ENCODE measurements at places on chromosomes 4 and X.
A peak's percentile ranks its signal among the peaks of the same experiment; 100 is the strongest.

DNA sequence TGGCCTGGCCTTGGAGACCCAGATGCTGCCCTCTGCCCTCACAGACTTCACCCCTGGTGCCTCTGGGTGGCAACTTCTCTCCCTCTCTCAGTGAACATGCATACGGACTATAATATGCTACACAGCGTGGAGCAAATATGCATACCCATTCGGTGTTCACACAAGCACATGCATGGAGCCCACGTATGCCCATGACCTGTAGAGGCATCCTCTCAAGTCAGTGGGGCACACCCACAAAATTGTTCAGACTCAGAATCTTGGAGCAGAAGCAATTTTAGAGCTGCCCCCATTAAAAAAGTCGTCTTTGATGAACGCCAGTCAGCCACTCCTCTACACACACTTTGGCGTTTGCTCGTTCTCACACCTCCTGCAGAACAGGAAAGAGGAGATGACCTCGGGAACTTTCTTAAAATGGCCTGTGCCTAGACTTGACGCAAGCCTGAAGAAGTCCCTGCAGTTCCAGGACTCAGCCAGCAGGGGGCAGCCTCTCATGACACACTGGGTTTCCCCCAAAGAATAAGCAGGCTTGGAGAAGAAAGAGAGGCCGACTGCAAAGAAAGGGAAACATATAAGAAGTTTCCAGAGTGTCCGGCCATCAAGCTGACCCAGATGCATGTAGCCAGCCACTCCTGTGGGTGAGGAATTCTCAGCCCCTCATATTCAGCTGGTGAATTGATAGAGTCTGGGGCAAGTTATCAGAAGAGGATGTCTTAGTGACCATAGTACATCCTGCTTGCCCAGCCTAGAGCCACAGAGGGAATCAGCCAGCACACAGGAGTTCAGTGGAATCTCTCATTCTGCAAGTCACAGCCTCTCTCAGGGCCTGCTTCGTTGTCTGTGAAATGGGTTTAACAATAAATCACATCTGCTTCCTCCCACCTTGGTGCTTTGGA lies 17.3 kb downstream of the APLN start:
- peak; percentile 64 for DNase-seq

DNA sequence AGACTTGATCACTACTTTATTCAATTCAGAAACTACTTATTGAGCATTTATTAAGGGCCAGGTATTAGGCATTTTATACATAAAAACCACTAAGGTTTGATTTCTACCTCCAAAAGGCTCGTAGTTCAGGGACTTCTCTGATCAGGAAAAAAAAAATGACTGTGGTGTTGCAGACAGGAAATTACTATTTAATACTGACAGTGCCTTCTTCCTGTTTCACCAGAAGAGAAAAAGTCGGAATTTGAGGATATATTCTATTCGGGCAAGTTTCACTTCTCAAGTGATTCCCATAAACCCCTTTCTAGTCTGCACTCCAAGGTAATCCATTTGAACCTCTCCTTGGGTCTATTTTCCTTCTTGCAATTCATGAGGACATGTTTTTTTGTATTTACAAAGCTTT lies 15.3 kb upstream of the TASL start:
- DNase-seq = no peak

DNA sequence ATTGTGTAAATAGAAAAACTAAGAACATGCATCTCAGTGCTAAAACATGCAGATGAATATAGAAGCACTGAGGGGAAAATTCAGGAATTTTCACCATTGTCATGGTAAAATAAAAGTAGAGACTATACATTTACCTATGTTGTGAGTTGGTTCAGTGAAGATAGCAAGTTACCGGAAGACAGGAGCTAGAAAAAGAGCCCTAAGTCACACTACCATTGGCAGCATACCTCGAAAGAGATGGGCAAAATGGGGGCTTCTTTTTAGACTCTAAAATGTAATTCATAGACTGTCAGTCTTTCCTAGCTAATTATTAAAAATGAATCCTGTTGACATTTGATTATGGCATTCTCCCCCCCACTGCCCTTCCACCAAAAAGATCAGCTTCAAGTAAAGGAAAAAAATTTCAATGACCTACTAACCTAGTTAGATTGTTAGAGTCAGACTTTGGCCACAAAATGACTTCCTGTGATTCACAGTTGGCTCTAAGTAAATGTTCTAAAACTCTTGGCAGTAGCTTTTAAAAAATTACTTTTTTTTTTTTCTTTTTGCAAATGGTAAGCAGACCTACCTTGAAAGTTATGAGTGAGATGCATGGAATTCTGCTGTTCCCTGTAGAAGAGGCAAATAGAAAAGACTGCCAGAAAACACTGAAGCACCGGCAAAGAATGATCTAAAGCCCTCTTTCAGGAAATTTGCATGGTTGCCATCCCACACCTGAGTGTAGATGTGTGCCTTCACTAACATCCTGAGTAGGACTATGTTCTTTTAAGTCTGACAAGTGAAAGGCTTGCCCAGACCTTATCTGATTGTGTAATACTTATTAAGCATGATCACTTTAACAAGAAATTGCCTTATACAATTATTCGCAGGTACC lies 26.4 kb upstream of the ARSJ start:
- no peak for DNase-seq

GRCh38 chr4:41358647-41359421 lies 102.1 kb downstream of the UCHL1 start:
- DNase-seq = no peak

DNA sequence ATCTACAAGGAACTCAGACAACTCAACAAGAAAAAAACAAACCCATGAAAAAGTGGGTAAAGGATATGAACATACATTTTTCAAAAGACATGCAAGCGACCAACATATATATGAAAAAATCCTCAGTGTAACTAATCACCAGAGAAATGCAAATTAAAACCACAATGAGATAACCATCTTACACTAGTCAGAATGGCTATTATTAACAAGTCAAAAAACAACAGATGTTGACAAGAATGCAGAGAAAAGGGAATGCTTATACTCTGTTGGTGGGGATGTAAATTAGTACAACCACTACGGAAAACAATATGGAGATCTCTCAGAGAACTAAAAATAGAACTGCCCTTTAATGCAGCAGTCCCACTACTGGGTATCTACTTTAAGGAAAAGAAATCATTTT lies 12.1 kb downstream of the NIPAL1 start:
- no peak for DNase-seq

GRCh38 chrX:120380699-120381098 lies 18.8 kb downstream of the ATP1B4 start:
- DNase-seq = no peak

DNA sequence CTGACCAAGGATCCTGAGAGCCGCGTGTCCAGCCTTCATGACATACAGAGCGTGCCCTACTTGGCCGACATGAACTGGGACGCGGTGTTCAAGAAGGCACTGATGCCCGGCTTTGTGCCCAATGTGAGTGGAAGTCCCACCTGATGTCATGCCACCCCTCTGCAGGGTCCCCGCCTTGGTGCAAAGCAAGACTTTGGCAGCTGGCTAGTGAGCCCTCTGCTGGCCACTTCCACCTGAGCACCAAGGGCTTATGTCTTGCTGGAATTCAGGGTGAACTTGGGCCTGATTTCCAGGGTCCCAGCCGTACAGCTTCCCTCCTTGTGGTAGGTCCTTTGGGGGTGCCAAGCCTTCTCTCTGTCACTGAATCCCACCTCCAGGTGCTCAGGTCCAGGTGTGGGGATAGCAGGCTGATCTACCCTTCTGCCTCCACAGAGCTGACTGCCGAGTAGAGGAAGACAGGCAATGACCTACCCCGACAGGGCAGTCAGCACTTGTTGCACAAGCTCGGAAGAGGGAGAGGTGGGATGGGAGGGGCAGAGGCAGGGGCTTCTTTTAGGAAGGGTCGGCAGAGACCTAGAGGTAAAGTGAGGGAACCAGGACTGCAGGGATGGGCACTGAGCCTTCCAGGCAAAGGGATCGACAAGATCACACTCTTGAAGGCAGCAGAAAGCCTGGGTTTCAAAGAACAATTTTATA lies 248.1 kb downstream of the EVC2 start:
- no peak for DNase-seq

DNA sequence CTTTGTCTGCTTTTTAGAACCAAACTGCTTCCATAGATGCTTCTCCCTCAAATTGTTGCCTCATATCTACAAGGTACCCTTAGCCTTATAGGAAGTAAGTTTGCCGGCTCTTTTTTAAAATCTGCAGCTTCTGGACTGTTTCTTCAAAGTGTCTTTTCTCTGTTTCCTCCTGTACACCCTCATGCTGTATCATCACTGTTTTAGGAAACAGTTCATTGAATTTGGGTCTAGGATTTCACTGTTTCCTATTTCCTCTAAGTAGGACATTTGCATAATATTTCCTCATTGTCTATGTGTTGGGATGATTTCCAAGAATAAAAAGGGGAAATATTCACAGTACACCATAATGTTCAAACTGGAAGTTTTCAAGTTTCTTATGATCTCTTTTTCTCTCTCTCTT lies 43.0 kb downstream of the BANK1 start:
- DNase-seq = no peak

- DNase-seq = no peak
Observed at GRCh38 chrX:144715337-144715736, 532.0 kb upstream of the SPANXN1 start.

DNA sequence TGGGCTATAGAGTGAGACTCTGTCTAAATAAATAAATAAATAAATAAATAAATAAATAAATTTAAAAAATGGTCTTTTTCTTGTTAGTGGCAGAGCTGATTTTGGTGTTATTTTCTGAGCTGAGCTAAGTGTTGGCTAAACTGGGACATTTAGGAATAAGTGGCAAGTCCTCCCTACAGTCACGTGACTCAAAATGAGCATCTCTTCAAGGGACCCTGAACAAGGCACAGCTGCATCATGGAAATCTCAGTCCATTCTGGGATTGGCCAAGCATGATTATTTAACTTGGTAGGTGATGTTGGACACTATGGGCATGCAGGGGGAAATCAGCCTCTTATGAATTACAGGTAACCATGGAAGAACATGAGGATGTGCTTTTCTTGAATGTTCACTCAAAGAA lies 42.0 kb downstream of the HAND2 start:
- no peak for DNase-seq

GRCh38 chr4:34943741-34944386 lies 1300.5 kb downstream of the ARAP2 start:
- no peak for DNase-seq

- peak; percentile 33 for DNase-seq
Observed at GRCh38 chrX:57121162-57121755, at the start of gene SPIN2B. Gene SPIN2B, minus strand, starts transcription at chrX:57121548.

DNA sequence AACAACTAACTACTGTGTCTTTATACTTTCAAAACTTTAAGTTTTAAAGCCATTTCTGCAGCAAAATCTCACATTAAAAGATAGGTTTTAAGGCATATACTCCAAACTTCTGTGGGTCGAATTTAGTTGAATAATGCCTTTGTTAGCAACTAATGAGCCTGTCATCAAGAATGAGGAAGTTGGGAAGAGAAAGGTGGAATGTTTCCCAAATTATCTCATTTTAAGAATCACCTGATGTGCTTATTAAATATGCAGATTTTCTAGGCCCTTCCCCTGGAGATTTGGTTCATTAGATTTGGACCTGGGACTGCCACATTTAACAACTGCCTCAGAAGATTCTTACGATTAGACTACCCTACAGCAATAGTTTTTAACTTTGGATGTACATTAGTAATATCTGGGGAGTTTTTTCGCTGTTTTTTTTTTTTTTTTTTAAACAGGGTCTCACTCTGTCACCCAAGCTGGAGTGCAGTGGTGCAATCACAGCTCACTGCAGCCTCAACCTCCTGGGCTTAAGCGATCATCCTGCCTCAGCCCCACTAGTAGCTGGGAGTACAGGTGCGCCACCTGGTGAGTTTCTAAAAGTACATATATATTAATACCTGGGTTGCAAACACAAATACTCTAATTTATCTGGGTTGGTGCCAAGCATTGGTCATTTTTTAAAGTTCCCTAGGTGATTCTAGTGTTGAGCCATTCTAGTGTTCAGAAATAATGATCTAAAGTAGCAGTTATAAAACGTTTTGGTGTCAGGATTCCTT lies 16.1 kb upstream of the TASL start:
- no peak for DNase-seq

GRCh38 chrX:44903107-44903506 lies 30.1 kb downstream of the KDM6A start:
- DNase-seq = no peak

DNA sequence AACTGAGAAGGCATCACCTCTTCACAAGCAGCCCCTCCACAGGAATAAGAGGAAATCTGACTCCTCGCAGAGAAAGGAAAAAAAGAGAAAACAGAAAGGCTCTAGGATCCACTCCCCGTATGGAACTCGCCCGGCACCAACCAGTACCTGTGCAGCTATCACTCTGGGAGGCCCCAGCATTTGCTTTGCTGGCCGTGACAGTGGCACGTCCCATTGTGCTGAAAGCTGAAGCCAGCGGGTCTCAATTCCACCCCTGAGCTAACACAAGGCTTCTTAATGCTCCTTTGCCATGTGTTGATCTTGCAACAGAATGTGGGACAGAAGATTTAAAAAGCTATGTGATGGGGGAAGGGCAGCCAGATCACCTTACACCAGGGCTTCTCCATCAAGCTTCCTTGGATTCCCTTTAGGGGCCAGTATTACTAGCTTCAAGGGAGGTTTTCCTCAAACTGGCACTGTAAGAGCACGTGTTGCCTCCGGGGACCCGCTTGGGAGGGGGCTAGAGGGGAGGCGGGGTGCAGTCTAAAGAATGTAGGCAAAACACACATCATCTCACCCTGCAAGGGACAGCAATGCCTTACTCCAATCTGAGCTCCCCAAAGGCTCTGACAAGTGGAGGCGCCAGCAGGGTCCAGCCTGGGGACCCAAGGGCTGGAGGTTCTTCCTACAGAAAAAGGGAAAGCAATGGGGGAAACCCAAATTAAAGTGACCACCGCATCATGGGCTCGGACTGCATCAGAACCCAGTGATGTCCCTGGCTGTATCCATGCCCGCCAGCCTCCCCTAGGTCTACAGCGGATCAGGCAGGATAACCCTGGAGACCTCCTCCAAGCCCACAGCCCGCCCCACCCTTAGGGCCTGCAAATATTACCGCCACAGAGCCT lies 1.2 kb downstream of the USP46 start:
- DNase-seq = no peak

- DNase-seq = no peak
Observed at GRCh38 chr4:3044870-3045819, 29.2 kb downstream of the HTT-AS start.

GRCh38 chr4:152075253-152075928 lies 314.6 kb upstream of the GATB start:
- no peak for DNase-seq

- DNase-seq = no peak
Observed at GRCh38 chrX:56978172-56978571, 17.2 kb downstream of the SPIN3 start.

GRCh38 chr4:126583509-126583908 lies 1049.2 kb upstream of the INTU start:
- DNase-seq = no peak

DNA sequence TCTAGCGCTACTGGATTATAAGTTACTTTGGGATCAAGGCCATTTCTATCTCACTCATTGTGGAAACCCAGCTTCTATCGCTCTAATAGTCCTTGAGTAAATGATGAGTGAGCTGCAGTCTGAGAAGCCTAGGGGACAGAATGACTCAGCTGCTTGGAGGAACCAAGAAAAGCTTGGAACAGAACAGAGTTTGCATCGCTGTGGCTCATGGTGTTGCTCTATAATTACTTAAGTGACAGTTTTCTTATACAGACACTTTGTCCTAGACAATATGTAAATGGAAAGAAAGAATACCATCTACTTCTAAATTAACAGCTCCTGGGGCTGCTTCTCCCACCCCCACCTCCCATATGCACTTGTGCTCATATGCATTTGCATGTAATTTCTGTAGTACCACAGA lies 156.9 kb downstream of the SLIT2 start:
- DNase-seq = no peak

- DNase-seq = no peak
Observed at GRCh38 chr4:184439856-184440594, 34.3 kb downstream of the IRF2 start.

- no peak for DNase-seq
Observed at GRCh38 chrX:109735202-109735744, 2.2 kb upstream of the ACSL4 start.

Measured in stimulated activated CD4-positive, alpha-beta T cell treated with anti-CD3 and anti-CD28 coated beads, Interleukin-1b, Interleukin-23, amount 100 ng/mL, for 24 hours (primary cell).